AG09319 (cell line): ENCODE measurements at places on chromosomes 11 and 22.

GRCh38 chr11:12625438-12626071, 48.7 kb upstream of the TEAD1 start:
- no peak for DNase-seq

DNA sequence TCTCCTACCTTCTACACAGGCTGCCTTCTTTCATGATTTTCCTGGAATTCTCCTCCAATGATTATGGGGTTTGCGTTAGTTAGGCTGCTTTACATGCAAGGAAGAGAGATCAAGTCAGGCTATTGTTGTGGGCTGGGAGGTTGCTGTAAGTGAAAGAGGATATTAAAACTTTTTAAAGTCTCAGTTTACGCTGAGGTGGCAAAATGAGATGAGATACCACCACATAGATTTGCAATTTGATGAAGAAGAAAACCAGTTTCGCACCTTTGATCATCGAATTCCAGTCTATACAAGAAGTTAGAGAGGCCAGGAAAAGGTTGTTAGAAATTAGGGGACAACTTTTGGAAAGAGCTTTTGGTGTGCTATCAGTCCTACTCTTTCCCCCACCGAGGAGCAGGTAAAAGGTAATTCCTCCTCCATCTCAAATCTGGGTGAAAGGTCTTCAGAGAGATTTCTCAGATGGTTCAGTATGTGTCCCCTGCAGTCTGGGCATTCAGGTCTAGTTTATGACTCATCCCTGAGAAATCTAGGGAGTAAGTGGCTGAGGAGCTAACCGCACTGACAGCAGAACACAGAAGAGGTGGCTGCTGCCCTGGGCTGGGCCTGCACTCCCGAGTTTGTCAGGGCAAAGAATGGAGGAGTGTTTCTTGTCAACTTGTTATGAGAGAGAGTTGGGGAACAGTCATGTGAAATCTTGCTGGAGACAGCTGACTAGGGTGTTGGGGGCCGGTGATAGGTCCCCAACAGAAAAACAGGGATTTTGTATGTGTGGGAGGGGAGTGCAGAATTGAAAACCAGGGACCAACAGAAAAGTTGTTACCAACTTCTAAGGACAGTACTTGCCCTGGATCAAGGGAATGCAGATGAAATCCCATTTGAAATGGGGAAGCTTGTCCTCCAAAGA, 34.7 kb downstream of the CCDC83 start:
- DNase-seq, result no peak

GRCh38 chr22:30894371-30894740, 74.2 kb downstream of the MORC2 start:
- no peak for DNase-seq

DNA sequence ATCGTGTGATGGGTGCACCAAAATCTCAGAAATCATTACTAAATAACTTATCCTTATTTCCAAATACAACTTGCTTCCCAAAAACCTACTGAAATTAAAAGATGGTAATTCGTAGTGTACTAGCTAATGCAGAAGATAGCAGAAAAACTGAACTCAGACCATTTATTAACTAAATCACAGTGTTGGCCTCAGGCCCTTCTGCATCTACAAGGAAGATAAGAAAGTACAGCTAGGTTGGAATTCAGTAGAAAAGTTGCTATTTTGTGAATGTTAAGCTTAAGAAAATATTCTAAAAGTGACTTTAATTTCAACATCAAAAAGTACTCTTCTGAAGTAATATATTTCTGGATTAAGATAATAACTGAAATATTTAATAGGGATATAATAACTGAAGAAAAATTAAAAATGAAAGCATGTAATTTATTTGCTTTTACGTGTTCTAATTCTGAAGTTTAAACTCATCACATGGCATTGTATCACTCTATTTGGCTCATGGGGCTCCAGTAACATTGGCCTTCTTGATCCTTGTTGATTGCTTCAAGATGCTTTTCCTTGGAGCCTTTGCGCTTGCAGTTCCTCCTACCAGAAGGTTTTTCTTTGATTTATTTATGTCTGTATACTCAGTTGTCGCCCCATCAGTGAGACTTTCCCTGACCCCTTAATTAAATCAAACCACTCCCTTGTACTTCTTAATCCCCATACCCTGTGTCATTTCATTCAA, 847.9 kb upstream of the ANO3 start:
- DNase-seq, result no peak

DNA sequence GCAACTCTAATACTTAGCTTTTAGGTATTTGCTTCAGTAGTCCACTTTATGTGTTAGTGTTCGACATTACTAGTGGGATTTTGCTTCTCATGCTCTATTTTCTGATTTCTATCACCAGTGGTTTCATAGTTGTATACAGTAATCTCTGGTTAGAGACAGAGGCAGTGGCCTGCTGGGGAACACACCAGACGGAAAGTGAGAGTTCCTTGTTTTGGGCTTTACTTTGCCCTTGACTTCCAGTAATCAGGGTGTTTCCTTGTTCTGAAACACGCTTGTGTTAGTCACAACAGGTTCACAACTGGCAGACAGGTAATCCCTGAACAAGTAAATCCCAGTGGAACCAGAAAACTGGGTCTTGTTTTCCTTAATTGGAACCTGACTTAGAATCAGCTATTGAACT, 56.0 kb downstream of the PACS1 start:
- DNase-seq, result no peak
